ENCODE measurements at places on chromosomes 13 and 19.

DNA sequence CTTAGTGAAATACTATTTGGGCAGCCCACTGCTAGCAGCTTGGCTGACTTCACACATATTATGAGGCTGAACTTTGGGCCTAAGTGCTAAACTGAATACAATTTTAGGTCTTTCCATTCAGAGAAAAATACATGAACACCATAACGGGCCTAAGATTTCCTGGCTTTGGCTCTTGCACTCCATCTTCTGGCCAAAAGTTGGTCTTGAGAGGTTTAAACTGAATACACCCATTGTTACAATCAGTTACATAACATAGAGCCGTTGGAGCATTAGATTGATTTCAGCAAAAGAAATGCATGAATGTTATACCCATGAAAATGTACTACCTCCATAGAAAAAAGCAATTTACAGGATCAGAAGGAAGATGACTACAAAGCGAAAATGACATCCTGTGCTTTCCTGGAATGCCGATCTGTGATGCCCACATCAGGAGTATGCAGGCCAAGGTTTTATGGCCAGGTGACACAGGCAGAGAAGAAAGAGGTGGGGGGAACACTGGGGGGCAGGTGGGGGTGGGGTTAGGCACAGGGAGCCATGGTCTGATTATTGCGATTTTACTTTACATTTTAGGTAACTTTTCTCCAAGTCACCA, 11.1 kb upstream of the SHISA2 start:
- H3K27me3 ChIP-seq, result no peaks in the 10 kb centered on the region
- no peak for DNase-seq
- H3K27ac ChIP-seq, result no peak overlapping the region
- H3K4me3 ChIP-seq, result no peak overlapping the region
- H3K36me3 ChIP-seq, result no peaks in the 10 kb centered on the region

DNA sequence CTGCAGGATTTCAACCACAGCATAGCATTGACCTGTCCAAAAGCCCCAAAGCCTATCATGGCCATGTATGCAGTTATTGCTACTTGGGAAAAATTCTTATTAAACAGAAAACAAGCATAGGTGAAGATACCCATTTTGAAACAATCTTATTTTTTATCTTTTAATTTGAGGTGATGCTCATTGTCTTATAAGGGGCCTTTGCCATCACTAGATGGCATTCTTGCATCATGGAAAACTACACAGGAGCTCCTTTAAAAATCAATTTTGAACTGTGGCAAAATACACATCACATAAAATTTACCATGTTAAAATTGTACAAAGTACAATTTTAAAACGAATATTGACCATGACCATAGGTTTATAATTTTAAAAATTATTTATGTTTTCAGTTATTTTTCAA, 38.9 kb upstream of the ZNF835 start:
- no peaks in the 10 kb centered on the region for H3K27me3 ChIP-seq
- peaks cover 8% of the 10 kb centered on the region for H3K36me3 ChIP-seq
- no peak for DNase-seq
- no peaks in the 10 kb centered on the region for H3K4me1 ChIP-seq
- no peak overlapping the region for H3K4me3 ChIP-seq

- peaks cover 13% of the 10 kb centered on the region for H3K4me1 ChIP-seq
- DNase-seq, result no peak
- H3K27me3 ChIP-seq, result peaks cover 4% of the 10 kb centered on the region
- H3K36me3 ChIP-seq, result peaks cover 7% of the 10 kb centered on the region
Observed at GRCh38 chr19:19169236-19170052, 619 bp downstream of the MEF2B start.

DNA sequence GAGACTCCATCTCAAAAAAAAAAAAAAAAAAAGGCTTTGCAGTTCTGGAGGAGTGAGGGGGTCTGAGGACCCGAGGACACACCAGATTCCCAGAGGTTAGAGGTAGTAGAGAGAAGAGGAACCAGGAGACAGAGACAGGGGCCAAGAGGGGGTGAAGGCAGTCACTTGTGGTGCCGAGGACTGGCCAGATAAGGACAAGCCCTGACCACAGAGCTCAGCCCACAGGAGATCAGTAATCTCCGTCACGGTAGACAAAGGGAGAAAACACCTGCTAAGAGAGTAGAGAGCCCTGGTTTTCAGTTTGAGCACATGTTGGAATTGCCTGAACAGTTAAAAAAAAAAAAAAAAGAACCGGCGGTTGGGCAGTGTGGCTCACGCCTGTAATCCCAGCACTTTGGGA, 1.7 kb upstream of the PRAM1 start:
- peaks cover 25% of the 10 kb centered on the region for H3K4me1 ChIP-seq
- H3K27ac ChIP-seq, result no peak overlapping the region
- H3K4me3 ChIP-seq, result no peak overlapping the region
- DNase-seq, result no peak

DNA sequence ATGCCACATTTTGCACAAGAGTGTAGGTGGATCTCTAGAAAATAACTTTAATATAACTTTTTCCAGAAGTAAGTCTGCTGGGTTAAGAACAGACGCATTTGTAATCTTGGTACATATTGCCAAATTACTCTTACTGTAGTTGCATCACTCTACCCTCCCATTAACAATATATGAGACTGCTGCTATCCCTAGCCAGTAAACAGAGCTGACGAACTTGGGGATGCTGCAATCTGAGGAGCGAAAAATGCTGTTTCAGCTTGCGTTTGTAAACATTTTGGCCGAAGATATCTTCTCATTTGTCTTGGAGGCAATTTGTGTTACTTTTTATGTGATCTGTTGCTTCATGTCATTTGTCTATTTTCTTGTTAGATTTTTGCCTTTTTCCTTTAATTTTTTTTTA, 1482.8 kb downstream of the OLFM4 start:
- DNase-seq, result no peak
- no peaks in the 10 kb centered on the region for H3K4me1 ChIP-seq
- no peaks in the 10 kb centered on the region for H3K36me3 ChIP-seq
- H3K27me3 ChIP-seq, result no peaks in the 10 kb centered on the region
- no peak overlapping the region for H3K4me3 ChIP-seq
